ENCODE measurements at places on chromosomes 16 and 17.
A peak's percentile ranks its signal among the peaks of the same experiment; 100 is the strongest.

DNA sequence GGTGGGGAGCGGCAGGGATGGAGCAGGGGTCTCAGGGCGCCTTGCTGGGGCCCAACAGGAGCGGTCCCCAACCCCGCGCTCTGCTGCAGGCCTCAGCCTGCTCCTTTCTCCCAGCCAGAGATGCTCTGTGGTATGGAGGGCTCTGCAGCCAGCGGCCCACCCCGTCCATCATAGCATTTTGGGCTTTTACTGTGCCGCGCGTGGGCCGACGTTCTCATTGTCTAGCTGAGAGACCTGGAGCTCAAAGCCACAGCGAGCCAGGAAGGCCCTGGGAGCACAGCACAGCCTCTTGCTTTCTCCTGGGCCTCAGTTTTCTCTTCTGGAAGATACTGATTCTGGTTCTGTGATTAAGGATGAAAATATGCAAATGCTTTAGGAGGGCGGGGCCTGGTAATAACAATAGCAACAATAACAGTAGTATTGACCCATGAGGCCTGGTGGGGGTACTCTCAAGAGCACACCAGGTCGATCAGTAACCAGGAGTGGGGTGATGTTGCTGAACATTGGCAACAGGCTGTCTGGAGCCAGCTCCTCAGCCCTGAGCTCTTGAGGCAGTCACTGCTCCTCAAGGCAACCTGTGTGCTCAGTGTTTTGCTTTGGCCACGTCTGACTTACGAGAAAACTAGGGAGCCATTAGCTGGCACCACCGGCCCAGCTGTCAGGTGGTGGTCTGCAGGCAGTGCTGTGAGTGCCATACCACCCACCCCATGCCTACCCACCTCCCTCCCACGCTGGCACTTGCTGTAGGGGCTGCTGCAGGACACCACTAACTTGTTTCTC is 1.1 kb upstream of the RASD1 start:
- DNase-seq, result no peak

DNA sequence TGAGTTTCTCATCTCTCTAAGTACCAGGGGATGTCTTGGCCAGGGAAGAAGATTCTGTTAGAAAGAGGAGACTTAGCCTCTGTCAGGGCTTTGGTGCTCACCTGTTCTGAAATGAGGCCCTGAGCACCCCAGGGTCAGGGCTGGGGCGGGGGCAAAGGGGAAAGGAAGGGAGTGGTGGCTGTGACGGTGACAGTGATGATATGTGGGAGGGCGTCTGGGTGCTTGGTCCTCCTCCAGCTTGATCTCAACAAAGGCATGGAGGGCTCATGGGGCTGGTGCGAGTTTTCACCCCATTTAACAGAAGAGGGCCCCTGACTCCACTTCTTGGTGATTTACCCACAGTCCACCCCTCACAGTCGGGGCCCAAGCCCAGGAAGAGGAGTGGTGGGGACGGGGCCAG is 15.1 kb downstream of the SOX8 start:
- DNase-seq, result no peak

GRCh38 chr16:84228256-84228838 is 11.5 kb downstream of the KCNG4 start:
- DNase-seq, result peak; percentile 86

- no peak for DNase-seq
Observed at GRCh38 chr17:81447331-81447933, 52.2 kb downstream of the BAHCC1 start.

DNA sequence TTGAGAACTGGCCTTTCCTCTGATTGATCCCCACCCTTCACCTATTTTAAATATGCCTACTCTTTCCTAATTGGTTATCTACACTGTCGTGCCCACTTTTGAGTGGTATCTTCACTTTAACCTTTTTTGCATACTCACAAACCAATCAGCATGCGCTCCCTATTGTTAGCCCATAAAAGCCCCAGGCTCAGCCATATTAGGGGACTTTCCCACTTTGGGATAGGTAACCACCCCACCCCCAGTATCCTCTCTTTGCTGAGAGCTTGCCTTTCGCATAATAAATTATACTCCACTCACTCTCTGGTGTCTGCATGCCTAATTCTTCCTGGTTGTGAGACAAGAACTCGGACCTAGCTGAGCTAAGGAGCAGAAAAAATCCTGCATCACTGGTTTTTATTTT is 59.5 kb upstream of the NOL11 start:
- no peak for DNase-seq

GRCh38 chr17:28724500-28725165 is 1.4 kb downstream of the TLCD1 start:
- DNase-seq, result no peak

DNA sequence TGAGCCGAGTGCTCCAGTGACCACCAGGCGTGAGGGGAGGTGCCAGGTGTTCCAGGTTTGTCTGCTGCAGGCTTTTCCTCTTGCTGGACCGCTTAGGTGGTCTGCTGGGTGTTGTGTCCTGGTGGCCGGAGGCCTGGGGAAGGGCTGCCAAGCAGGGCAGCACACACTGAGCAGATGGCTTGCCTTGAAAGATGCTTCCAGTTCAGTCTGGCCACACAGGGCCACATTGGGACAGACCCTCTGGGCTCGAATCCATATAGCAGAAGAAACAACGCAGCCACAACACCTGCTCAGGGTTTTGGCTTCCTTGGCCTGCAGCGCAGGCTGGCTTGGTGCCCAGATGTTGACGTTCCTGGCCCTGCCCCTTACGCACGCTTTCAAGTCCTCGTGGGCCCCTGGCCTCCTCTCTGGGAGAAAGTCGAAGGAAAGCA is 24.8 kb downstream of the GINS2 start:
- no peak for DNase-seq

- no peak for DNase-seq
Observed at GRCh38 chr17:66557200-66557599, 254.8 kb downstream of the PRKCA start.

- DNase-seq, result no peak
Observed at GRCh38 chr17:72104164-72104862, 16.5 kb upstream of the SOX9 start.

DNA sequence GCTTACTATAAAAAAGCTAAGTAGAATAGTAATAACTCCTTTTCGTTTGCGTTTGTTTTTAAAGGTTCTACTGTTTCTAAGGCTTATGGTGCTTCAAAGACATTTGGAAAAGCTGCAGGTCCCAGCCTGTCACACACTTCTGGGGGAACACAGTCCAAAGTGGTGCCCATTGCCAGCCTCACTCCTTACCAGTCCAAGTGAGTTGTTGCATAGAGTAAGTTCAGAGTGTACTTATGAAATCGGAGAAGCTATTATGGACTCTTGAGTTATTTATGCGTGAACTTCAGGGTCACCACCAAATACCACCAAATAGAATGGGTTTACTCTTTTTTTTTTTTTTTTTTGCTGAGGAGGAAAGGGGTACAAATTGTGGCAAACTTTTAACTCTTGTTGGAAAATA is 45.8 kb downstream of the RPA1 start:
- no peak for DNase-seq

GRCh38 chr16:19167710-19168370 is at the start of gene SYT17:
SYT17 (plus strand) TSS chr16:19168240; CDS start chr16:19168647, 407 bp downstream.
- peak; percentile 45 for DNase-seq

DNA sequence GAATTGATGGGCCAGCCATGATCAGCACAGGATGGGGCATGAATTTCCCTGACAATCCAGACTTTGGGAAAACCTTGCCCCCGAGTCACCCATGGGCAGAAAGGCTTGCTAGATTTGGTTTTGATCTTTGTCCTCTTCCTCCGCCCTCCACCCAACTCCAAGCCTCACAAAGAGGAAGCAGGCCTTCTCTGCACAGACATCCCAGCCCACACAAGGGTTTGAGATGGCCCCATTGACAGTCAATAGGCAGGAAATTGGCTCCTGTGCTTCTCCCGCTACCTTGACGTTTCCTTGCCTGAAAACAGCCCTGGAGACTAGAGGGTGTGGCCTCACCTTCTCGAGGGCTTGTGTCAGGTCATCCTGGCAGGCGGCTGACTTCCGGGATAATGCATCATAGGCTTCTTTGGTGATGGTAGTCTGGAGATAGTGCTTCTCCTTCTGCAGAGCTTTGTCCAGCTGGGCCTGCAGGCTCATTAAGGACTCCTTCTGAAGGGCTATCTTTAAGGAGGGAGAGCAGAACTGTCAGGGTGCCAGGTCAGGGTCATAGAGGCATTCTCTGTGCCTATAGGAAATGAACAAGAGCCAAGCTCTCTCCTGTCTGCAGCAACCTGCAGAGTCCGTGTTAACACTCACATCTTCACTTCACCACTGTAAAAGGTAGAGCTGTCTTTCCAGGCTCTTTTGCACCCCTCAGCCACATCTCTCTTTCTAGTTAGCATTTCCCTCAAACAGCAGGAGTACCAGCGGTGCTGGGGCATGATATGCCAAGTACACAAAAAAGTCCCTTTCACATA is 32.2 kb downstream of the DHX38 start:
- DNase-seq, result no peak

DNA sequence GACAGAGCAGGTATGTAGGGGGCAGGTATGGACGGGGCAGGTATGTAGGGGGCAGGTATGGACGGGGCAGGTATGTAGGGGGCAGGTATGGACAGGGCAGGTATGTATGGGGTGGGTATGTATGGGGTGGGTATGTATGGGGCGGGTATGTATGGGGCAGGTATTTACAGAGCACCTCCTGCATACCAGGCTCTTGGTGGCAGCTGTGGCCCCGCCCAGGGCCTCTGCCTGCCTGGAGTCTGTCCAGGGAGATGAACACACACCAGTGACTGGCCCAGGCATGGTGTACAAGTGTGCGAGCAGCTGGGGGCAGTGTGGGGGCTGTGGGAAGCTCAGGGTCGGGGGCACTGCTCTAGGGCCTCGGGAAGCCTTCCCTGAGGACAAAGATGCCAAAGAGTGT is 4.4 kb downstream of the RPL3L start:
- no peak for DNase-seq

DNA sequence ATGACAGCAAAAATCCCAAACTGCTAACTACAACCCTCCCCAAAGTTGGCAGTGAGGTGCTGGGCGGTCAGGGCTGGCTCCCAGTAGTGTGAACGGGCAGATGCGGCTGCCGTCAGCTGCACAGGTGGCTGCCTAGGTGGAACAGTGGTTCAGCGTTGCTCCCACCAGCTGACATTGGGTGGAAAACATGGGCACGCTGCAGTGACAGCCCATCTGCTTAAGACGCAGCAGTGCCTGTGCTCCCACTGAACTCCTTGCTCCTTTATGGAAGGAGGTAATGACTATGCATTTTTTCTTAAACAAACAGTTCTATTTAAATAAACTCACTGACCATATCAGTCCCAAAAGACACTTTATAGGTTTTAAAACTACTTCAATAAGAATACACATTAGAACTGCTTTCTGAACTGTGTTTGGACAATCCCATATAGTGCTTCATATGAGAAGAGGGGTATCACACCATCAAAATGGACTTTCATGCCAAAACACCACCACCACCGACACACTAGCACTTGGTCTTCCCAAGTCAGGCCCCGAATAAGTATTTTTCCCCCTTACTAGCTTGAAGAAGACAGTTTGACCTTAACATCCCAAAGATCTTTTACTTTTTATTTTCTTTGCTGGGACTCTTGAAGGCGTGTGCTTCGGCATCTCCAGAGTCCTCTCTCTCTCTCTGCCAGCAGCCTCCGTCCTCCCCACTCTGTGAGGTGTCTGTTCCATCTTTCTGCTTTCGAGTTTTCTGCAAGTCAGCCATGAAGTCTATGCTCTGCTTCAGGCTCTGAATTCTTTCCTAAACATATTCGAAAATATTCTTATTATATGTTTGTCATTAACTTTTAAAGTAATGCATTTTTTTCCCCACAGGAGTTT is 34.4 kb downstream of the BRD7 start:
- DNase-seq, result no peak

GRCh38 chr16:55392701-55393100 is 68.7 kb downstream of the IRX6 start:
- DNase-seq, result no peak

DNA sequence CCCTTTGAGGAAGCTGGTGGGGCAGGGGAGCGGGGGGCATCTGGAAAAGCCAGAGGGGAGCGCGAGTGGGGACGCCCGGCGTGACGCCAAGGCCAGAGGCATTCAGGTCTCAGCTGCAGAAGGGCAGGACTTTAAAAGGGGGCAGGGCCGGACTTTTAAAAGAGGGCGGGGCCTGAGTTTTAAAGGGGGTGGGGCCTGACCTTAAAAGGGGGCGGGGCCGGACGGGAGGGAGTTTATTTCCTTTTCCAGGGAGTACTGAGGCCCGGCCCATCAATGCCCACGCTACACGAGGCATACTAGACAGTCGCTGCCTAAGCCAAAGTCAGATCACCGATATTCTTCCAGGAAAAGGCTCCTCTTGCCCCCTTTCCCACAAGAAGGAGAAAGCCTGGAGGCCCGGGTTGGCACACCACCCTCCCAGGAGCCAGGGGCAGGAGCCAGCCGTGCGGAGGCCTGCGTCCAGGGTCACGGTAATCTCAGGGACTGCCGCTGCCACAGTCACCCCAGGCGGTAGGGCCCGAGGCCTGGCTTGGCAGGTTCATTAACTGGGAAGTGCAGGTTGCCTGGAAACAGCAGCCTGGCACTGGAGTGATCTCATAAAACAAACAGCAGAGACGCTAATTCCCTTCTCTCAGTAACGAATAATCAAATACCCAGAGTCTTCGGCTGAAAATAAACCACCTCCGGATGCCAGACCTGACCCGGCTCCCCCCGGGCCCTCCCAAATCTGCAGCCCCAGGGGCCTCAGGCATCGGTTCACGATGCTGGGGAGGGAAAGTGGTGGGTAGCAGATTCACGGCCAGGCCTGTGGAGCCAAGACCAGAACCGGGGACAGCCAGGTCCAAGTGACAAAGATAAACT is 90.7 kb downstream of the TIMM22 start:
- peak; percentile 68 for DNase-seq

GRCh38 chr17:50766222-50767023 is 895 bp downstream of the ANKRD40CL start:
- DNase-seq, result no peak

DNA sequence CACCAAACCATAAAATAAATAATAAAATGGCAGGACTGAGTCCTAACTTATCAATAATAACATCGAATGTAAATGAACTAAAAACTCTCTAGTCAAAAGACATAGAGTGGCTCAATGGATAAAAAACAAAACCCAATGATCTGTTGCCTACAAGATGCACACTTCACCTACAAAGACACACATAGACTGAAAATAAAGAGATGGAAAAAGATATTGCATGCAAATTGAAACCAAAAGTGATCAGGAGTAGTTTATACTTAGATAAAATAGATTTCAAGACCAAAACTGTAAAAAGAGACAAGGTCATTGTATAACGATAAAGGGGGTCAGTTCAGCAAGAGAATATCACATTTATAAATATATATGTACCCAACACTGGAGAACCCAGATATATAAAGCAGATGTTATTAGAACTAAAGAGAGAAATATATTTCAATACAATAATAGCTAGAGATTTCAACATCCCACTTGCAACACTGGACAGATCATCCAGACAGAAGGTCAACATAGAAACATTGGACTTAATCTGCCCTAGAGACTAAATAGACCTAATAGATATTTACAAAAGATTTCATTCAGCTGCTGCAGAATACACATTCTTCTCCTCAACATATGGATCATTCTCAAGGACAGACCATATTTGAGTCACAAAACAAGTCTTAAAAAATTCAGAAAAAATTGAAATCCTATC is 29.8 kb downstream of the SLC47A2 start:
- DNase-seq, result no peak

DNA sequence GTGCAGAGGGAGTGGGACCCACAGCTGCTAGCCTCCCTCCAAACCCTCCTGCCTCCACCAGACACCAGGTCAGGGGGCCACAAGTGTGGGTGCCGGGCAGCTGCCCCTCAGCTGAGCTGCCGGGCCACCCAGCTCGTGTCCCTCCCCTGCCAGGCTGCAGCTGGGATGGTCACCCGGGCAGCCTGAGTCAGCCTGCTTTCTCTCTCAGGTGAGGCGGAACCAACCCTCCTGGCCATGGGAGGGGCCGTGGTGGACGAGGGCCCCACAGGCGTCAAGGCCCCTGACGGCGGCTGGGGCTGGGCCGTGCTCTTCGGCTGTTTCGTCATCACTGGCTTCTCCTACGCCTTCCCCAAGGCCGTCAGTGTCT is 6.9 kb downstream of the SLC16A3 start:
- DNase-seq, result no peak
